ENCODE measurements at places on chromosomes 2 and 18.

- no peak for DNase-seq
Measured at GRCh38 chr18:51404620-51405019, 207.1 kb upstream of the MEX3C start.

- DNase-seq: no peak
Measured at GRCh38 chr2:203898657-203899056, 31.1 kb downstream of the CTLA4 start.

GRCh38 chr2:46393347-46393820, 86.0 kb upstream of the TMEM247 start:
- DNase-seq: no peak

GRCh38 chr2:218478544-218478943, 59.6 kb downstream of the VIL1 start:
- no peak for DNase-seq

DNA sequence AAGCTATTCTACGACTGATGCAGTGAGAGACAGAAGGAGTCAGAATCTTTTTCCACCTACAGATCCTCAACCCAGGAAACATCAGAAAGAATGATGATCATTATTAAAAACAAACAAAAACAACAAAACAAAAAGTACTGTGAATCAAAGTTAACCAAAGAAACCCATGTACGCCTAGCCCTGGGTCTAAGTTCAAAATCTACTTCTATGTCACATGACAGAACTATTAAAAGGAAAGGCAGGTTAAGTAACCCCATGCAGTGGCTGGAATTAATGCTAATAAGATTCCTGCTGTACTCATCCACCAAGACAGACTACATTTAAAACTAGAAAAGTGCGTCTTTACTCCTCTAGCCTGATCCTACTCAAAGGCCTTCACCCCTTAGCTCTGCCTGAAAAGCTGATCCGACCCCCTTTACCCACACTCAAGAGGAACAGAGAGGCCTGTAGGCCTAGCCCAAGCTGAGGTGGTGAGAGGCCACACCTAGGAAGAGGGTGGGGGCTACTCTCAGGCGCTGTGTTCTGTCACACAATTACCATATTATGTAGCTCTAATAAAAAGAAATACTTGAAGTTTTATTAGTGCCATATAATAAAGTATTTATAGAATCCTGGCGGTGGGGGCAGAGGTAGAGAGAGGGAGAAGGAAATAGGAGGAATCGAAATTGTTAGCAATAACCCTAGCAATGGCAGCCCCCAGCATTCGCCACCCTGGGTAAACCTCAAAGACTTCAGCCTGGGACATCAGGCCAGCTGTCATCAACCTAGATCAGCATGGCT, 37.1 kb downstream of the NHEJ1 start:
- DNase-seq: no peak

DNA sequence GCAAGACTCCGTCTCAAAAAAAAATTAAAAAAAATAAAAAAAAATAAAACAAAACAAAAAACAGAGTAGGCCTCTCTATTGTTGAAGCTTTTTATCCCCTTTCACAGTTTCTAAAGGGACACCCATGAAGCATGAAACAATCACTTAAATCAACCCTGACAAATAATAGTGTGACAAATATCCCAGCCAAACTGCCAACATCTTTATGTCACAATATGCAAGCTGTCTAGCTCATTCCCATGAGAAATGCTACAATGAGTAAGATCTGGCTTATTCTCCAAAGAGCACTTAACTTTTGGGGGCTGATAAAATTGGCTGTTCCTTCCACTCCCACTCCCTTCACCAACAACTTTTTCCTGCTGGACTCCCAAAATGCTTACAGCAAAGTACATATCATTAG, 21.7 kb upstream of the ABCA12 start:
- no peak for DNase-seq

DNA sequence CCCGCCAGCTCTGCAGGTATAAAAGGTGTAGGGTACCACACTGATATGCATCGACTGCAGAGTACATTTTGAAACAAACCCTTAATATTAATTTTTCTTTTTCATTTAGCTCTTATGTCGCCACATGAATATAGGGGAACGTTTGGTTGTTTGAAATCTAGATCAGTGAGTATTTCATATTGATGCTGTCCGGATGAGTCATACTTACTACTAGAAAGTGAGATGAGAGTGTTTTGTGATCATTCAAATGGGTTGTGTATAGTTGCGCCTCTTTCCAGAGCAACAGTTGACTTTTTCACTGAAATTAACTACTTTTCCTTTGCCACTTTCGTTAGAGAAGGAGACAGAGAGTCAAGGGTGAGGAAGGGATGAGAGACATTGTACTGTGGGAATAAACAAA, 24.6 kb downstream of the NPAS2 start:
- no peak for DNase-seq

DNA sequence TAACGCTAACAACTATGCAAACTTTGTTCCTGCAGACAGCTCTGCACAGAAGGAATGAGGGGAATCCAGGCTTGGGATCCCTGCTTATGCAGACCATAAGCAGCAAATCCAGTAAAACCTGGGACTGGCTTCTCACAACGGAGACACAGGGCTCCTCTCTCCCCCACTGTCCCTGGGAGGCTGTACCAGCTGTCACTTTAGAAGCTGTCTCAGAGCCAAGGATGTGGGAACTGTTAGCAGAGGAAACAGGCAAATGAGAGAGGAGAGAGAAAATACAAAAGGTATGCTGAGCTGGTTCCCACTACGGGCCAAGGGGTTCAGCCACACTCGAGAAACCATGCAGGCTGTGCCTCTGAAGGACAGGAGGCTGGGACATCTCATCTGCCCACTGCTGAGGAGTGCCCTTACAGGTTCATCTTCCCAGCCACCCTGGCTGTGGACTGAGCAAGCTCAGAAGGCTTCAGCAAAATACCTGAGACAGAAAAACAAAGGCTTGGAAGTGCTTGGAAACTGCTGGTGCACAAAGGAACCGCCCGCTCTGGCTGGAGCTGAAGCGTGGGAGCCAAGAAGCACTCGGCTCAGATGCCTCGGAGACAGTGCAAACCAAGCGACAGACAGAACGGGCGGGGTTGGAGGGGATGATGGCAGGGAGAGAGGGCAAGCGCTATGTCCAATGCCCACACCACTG, 72.5 kb downstream of the FAM210A start:
- no peak for DNase-seq

DNA sequence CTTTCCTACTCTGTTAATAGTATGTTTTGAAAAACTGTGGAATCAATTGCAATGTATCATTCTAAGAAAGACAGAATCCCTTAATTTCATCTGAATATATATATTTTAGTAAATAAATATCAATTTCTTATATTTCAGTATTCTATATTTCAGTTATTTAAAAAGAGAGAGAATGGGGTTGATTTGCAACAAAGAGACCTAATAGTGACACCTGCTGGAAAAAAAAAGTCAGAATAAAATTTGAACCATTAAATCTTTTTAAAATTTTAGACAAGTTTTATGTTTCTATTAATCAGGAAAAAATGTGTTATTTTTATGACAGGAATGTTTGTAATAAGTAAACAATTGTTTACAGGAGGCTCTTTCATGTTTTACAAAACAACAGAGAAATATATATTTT, 20.7 kb upstream of the CCNT2 start:
- no peak for DNase-seq

GRCh38 chr18:48646976-48647375, 108.1 kb downstream of the CTIF start:
- no peak for DNase-seq

Measured in stimulated activated CD4-positive, alpha-beta T cell treated with anti-CD3 and anti-CD28 coated beads, Interleukin-4, amount 100 ng/mL, for 1 hour (primary cell).